AG04449 (cell line): ENCODE measurements at places on chromosomes 2 and 18.
A peak's percentile ranks its signal among the peaks of the same experiment; 100 is the strongest.

GRCh38 chr2:130720036-130720435 is 8.8 kb upstream of the GPR148 start:
- no peak for DNase-seq

DNA sequence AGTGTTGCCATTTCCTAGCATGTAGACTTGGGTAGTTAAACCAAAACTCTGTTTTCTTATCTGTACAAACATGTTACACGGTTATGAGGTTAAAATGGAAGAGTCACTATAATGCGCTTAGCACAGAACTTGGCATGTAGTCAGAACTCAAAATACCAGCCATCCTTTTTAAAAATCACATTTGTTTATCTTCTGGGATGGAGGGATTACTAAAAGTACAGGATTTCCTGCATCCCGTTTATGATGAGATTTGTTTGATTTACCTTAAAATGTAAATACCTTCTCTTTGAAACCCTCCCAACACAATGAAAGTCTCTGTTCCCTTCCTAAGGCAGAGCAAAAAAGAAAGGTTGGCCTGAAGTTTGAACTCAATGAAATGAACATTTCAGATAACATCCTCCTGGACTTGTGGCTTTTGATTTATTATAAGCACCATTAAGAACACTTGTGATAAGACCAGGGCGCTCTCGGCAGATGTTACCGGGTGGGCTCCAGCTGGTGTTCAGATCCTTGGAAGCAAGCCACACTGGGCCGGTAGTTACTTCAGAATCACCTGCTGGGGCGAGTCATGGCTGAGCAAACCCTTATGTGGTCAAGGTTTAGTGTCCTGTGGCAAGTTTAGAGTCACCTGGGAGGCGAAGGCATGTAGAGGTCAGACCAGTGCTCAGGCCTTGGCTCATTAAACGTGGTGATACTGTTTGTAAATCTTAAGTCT is 105.7 kb downstream of the MGAT5 start:
- no peak for DNase-seq

DNA sequence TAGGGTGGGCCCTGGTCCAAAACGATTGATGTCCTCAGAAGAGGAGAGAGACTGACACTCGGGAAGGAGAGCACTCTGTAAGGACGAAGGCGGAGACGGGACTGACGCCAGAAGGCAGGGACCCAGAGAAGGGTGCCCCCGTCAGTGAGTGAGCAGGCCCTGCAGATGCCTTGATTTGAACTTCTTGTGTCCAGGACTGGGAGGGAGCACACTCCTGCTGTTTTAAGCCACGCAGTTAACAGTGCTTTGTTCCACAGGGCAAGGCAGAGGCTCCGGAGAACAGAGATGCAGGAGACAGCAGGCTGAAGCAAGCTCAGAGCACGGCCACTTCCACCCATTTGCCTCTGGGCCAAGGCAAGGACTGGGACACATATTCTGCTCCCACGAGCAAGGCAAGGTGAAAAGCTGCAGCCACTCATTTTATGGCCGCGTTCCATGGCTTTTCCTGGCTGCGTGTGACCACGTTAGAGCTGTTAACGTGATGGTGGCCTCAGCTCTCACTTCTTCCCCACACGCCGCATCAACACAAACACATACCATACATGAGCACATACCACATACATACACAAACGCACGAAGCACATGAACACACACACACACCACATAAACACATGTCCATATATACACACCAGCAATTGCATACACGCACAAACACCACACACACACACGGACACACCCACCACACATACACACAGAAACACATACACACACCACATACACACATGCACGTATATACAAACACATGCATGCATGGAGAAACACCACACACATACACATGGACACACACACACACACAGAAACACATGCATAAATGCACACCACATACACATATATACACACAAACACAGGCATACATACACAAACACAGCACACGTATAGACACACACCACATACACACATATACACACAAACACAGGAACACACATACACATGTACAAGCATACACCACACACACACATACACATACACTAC is 521.0 kb upstream of the MYT1L start:
- no peak for DNase-seq

DNA sequence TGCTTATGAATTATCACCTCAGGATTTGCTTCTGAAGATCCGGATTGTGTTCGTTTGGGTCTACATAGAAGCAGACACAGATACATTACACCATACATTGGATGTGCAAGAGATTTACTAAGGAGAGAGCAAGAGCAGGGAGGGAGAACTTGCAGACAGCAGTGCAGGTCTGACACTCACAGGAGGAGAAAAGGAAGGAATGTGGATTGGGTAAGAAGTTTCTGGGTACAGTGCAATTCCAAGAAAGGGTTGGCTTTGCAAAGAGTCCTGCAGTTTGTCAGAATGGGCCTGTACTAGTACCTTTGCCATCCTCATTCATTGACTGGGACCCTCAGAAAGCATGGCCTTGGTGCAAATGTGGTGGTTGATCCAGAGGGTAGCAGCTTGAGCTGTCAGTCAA is 4.8 kb upstream of the THOC1 start:
- DNase-seq: no peak

- no peak for DNase-seq
These were observed 95.2 kb downstream of the MTX2 start for GRCh38 chr2:176364273-176364977.

DNA sequence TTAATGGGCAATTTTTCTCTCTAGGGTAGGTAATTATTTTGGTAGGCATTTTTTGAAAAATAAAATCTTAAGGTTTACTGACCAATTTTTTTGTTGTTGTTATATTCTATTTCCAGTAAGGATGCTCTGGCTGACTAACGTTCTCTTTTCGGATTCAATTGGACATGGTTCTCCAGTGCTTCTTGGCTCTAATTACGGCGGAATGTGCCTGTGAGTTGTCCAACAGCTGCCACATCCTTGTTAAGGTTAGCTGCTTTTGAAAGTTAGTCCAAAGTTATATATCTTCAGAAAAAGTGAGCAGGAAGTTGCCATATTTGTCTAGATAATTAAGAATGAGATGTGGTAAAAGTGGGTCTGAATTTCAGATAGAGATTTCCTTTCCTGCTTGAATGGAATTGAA is 45.8 kb upstream of the SMIM21 start:
- DNase-seq: no peak

DNA sequence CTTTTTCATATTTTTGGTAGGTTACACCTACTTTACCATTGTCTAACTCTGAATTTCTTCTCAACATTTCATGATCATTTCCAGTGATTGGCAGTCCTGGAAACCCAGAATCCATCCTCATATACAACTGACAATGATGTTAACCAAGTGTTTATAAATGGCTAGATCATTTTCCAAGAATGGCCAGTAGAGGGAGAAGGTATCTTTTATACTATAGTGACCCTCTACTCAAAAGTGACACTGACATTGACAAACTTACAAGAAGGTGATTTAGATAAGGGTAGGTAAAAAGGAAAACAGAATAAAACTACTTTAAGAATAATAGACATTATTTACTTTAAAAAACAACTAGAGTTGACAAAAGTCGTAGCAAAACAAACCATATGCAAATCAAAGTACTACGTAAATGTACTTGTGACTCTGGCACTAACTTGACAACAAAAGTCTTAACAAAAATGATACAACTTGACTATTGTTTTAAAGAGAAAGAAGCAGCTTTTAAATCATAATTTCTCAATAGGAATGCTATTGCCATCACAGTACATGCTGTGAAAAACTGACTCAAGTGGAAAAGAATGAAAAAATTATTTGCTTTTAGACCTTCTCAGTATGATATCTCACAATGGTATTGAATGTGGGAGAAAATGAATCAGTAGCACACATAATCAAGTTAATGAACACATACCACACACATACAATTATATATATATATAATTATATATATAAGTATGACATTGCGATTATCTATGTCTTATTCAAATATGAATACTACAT is 76.6 kb upstream of the GRB14 start:
- DNase-seq: no peak

GRCh38 chr2:9269695-9270360 is 63.2 kb downstream of the ASAP2 start:
- no peak for DNase-seq

DNA sequence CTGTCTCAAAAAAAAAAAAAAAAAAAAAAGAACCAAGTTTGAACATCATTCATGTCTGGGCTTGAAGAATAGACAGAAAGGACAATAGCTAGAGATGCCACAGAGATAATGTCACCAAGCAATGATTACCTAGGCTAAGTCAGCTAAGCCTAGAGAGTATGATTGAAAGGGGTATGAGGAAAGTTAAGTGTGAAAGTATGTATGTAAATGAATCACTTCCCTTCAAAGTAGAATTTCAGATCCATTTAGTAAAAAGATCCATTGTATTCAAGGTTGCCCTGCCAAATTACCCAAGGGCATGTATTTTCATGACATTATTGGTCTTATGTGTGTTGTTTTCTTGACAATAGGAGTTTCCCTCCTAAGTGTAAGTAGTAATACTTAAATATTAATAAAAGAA is 34.1 kb upstream of the SLC39A10 start:
- no peak for DNase-seq

DNA sequence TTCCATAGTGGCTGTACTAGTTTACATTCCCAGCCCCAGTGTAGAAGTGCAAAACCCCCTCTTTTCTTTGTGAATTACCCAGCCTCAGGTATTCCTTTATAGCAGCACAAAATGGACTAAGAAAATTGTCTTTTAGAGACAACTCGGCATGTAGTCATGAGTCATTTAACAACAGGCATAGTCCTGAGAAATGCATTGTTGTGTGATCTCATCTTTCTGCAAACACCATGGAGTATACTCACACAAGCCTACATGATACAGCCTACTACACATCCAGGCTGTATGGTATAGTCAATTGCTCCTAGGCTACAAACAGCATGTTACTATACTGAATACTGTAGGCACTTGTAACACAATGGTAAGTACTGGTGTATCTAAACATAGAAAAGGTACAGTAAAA is 44.4 kb upstream of the MBP start:
- DNase-seq: no peak

- DNase-seq: peak; percentile 33
These were observed 105.2 kb downstream of the NETO1 start for GRCh38 chr18:72762515-72763122.
